WTC11 (cell line): ENCODE measurements at places on chromosomes 12 and 14.

DNA sequence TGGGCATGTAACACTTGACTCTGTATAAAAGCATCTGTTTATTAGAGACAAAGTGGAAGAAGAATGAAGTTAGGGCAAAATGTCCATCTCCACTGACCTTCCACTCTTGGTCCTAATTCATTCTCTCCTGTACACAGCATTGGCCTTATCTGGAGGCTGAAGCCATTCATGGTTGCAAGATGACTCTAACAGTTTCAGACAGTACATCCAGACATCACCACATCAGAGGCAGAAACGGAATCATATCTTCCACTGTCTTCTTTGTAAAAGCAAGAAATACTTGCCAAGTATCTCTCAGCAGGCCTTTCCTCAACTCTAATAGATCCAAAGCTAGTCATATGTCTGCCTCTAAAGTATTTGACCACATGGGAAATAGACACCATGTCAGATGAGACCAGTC lies 41.1 kb downstream of the PTHLH start:
- no peaks in the 10 kb centered on the region for H3K4me1 ChIP-seq
- no peak overlapping the region for H3K4me3 ChIP-seq
- no peak for DNase-seq
- H3K27me3 ChIP-seq, result no peaks in the 10 kb centered on the region; the same call in 1 of the 2 replicates

- H3K27ac ChIP-seq, result no peak overlapping the region
- H3K4me1 ChIP-seq, result no peaks in the 10 kb centered on the region
- H3K36me3 ChIP-seq, result peaks cover 11% of the 10 kb centered on the region
- no peak overlapping the region for H3K4me3 ChIP-seq
- H3K27me3 ChIP-seq, result no peaks in the 10 kb centered on the region
- DNase-seq, result no peak
Measured at GRCh38 chr12:43029971-43030370, 440.4 kb upstream of the PRICKLE1 start.

- no peak overlapping the region for H3K4me3 ChIP-seq
- H3K27me3 ChIP-seq, result no peaks in the 10 kb centered on the region
- no peak for DNase-seq
- no peaks in the 10 kb centered on the region for H3K36me3 ChIP-seq
- H3K4me1 ChIP-seq, result peaks cover 3% of the 10 kb centered on the region
Measured at GRCh38 chr14:73842201-73842600, 9.4 kb upstream of the PTGR2 start.

GRCh38 chr12:71556875-71557274 lies 106.8 kb downstream of the ZFC3H1 start:
- H3K36me3 ChIP-seq, result no peaks in the 10 kb centered on the region
- no peak overlapping the region for H3K27ac ChIP-seq
